Keratinocyte (primary cell): ENCODE measurements at places on chromosomes 4 and X. TPM values are rescaled to one million over a fixed set of nuclear protein-coding genes. Genes with fewer than 3 reads are reported as not detected.
A peak's percentile ranks its signal among the peaks of the same experiment; 100 is the strongest.

GRCh38 chr4:181956512-181956911 is 286.7 kb upstream of the TENM3 start:
- no peak for DNase-seq

DNA sequence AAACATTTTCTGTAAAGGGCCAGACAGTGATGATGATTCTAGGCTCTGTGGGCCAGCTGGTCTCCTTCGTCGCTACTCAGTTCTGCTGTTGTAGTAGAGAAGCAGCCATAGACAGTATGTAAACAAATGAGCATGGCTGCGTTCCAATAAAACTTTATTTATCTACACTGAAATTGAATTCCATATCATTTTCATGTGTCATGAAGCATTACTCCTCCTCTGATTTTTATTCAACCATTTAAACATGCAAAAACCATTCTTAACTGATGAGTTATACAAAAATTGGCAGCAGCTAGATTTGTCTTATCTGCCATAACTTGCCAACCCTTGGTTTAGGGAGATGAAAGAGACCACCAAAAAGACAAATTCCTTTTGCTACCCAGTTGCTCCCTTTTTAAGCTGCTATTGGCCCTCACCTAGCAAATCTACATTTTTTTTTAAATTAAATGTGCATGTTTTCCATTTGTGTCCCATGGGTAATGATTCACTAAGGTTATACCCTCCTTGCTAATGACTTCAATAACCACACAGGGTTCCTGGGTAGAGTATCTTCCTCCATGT is 309.9 kb downstream of the DHX15 start:
- DNase-seq = peak; percentile 28

DNA sequence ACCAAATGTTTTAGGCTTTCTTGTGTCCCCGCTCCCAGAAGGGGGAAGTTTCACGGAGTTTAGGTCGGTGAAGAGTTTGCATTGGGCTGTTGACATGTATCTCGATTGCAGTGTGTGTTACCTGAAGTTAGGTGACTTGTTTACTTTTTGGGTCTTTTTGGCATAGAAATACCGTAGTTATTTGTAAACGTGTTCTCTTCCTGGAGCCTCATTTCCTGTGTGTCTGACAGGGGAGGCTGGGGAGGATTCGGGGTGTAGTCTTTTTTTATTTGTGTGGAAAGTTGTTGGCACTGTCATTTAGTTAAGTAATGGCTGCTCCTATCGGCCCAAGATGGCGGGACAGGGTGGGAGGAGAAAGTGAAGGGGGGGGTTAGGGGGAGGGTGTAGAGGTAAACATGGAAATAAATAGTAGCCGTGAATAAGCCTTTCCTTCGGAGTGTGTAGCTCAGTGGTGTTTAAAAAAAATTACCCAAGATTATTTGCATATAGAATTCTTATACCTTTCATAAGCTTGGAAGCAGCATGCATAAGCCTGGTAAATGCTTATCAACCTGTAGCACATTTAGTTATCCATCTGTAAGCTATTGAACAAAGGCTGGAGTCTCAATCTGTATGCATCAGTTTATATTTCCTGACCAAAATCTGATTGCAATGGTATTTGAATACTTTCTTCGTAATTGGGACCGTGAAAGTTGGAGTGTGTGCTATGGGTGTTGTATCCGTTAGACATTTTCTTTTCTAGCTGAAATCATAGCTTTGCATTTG is 1.6 kb downstream of the KDM6A start:
- DNase-seq = no peak

- no peak for DNase-seq
Observed at GRCh38 chr4:2662598-2662997, 93.5 kb downstream of the TNIP2 start.

DNA sequence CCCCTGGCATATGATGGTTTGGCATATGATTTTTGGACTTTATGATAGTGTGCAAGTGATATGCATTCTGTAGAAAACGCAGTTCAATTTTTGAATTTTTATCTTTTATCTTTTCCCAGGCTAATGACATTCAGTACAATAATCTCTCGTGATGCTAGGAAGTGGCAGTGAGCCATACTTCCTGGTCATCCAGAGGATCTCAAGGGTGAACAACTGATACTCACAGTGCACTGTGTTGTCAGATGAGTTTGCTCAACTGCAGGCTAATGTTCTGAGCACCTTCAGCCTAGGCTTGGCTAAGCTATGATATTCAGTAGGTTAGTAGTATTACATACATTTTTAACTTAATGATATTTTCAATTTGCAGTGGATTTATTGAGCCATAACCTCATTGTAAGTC is 405.3 kb downstream of the PCDH7 start:
- no peak for DNase-seq

DNA sequence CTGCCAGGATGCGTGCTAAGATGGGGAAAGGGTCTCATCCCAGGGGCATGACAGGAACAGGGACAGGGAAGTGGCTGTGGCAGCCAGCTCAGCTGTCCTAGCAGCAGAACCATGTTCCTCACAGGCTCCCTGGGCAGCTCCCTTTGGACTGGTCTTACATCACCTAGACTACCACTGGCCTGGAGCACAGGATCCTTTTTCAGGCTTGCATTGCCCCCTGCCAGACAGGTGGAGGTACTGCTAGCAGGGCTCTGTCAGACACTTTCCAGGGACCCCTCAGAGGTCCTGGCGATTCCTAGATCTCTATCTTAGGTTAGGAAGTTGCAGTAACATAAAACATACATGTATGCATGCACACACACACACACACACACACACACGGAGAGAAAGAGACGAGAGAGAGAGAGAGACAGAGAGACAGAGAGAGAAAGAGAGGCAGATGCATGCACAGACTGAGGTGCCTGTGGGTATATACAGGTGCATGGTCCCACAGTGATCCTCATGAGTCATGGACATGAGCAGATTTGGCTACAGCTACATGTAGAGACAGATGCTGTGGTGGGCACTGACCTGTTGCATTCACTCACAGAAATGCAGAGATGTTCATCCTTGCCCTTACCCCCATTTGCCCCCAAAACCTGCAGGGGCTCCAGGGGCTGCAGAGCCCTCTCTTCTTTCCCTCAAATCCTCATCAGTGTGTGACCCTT is 63.6 kb downstream of the STARD8 start:
- peak; percentile 13 for DNase-seq

Gene IGFBP7
- 333 to 459 TPM (median 413 TPM) in 3 replicates for polyA plus RNA-seq
